ENCODE measurements at places on chromosomes 2 and 18. TPM values are rescaled to one million over a fixed set of nuclear protein-coding genes. Genes with fewer than 3 reads are reported as not detected.

SPEG gene
- total RNA-seq = 55.8 TPM

ATRAID gene
- total RNA-seq = 153 TPM

SNTG2 gene
- total RNA-seq = not detected

XDH gene
- total RNA-seq = 0.97 TPM

TGFA gene
- 0.49 TPM for total RNA-seq

G6PC2 gene
- total RNA-seq = not detected

GCG gene
- total RNA-seq = not detected

CCDC102B gene
- 17.2 TPM for total RNA-seq

TNFAIP6 gene
- 13.1 TPM for total RNA-seq

SIX3 gene
- total RNA-seq = not detected

SGPP2 gene
- 0.12 TPM for total RNA-seq

CYS1 gene
- 14.2 TPM for total RNA-seq

VAMP5 gene
- total RNA-seq = 32.5 TPM

FTCDNL1 gene
- total RNA-seq = 0.73 TPM

SLC9A4 gene
- under 0.01 TPM for total RNA-seq

CXCR2 gene
- not detected for total RNA-seq

IFIH1 gene
- 9.7 TPM for total RNA-seq

UNC80 gene
- total RNA-seq = not detected

WDR54 gene
- 20.3 TPM for total RNA-seq

SIX2 gene
- 0.65 TPM for total RNA-seq

MERTK gene
- 0.12 TPM for total RNA-seq

MEP1B gene
- total RNA-seq = not detected

KCNG3 gene
- total RNA-seq = not detected

ING5 gene
- 14.7 TPM for total RNA-seq

ALPP gene
- total RNA-seq = not detected

ALPI gene
- total RNA-seq = not detected

NEUROD1 gene
- total RNA-seq = not detected

ACMSD gene
- total RNA-seq = not detected

PCARE gene
- total RNA-seq = not detected

EIF2AK3 gene
- total RNA-seq = 26.1 TPM

C1QL2 gene
- not detected for total RNA-seq

TM4SF20 gene
- total RNA-seq = 1.5 TPM

FOXD4L1 gene
- 0.32 TPM for total RNA-seq

USP37 gene
- total RNA-seq = 6.4 TPM

REG1A gene
- not detected for total RNA-seq

CLEC4F gene
- not detected for total RNA-seq

DRC1 gene
- 0.24 TPM for total RNA-seq

GRHL1 gene
- 0.36 TPM for total RNA-seq

All from hair follicle dermal papilla cell (primary cell).